ENCODE measurements at places on chromosomes 11 and 22. TPM values are rescaled to one million over a fixed set of nuclear protein-coding genes. Genes with fewer than 3 reads are reported as not detected.

RIBC2 gene
- total RNA-seq, result not detected

NCF4 gene
- total RNA-seq, result not detected

OR52E8 gene
- total RNA-seq, result not detected

TRIM6 gene
- total RNA-seq, result 6.7 TPM

CCND1 gene
- total RNA-seq, result 422 TPM

ACTN3 gene
- 11.2 TPM for total RNA-seq

GRAMD4 gene
- 12.9 TPM for total RNA-seq

DDTL gene
- total RNA-seq, result 1.2 TPM

IGLL1 gene
- total RNA-seq, result not detected

TRIM29 gene
- 10.2 TPM for total RNA-seq

LRRC74B gene
- total RNA-seq, result not detected

NRGN gene
- 0.46 TPM for total RNA-seq

PLAAT4 gene
- total RNA-seq, result 11.9 TPM

KCNJ11 gene
- total RNA-seq, result 0.26 TPM

NFAM1 gene
- not detected for total RNA-seq

HORMAD2 gene
- not detected for total RNA-seq

CLTCL1 gene
- 3.4 TPM for total RNA-seq

LRRC4C gene
- total RNA-seq, result not detected

SLC1A2 gene
- 0.41 TPM for total RNA-seq

NAT10 gene
- total RNA-seq, result 32.6 TPM

POU2AF2 gene
- total RNA-seq, result not detected

OR8A1 gene
- not detected for total RNA-seq

CHADL gene
- total RNA-seq, result not detected

APOA5 gene
- not detected for total RNA-seq

YPEL1 gene
- 2.7 TPM for total RNA-seq

MUC6 gene
- not detected for total RNA-seq

ACER3 gene
- total RNA-seq, result 18.3 TPM
